ENCODE measurements at places on chromosomes 3 and 15.

DNA sequence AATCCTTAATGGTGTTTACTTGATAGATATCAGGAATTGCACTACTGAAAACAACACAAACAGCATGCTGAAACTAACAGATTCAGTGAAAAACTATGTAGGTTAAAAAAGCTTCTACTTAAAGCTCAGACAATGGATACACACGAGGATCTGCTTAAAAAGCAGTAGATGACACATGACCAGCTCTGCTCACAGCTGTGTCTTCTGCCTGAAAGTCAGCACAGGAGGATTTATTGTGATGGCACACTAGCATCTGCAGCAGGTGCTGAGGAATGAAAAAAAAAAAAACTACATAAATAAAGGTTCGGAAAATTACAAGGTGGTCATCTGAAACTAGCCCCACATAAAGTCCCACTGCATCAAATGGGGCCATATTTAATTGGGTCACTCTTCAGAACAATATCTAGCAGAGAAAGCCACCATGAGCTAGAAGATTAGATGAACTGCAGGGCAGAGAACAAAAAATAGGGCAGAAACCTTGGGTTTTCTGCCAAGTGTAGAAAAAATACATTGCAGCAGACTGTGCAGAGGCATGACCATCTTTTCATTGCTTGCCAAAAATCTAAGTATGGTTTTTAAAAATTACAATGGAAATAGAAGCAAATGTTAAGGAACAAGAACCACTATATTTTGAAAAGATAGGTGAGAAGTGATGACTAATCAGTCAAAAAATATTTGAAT, 13.2 kb upstream of the GOLM2 start:
- no peak for DNase-seq

DNA sequence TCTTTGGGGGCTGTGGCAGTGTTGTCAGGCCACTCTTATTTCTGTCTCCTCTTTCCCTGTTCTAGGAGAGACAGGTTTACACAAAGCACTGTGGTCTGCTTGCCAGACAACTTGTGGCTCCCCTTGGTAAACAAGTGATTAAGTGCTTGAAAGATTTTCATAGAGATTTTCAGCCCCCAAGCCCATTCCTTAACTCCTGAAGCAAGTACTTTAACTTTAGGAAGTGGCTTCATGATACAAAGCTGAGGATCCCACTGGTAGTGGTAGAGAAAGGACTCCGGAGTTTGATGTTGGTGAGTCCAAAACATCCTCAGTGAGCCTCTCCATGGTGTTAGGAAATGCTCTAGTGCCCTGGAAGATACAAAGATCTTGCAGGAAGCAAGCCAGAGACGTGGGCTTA, 12.0 kb downstream of the ZBTB38 start:
- DNase-seq = no peak

DNA sequence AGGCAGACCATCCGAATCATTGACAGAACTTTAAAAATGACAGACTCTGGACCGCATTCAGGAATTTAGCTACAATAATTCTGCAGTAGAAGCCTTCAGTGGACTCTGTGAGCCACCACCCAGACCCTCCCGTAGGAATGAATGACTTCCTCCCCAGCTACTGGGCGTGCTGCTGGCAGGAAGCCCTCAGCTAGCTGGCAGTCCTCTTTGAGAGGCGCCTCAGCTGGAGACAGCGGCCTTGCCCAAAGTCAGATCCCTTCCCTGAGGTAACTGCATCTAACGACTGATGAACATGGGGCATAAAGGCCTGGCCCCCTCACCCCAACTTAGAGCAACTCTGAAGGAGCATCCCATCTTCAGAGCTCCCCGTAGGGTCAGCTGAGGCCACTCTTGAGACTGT, 25.8 kb downstream of the CRABP1 start:
- no peak for DNase-seq

GRCh38 chr3:67048067-67048714, 50.1 kb downstream of the KBTBD8 start:
- DNase-seq = no peak

DNA sequence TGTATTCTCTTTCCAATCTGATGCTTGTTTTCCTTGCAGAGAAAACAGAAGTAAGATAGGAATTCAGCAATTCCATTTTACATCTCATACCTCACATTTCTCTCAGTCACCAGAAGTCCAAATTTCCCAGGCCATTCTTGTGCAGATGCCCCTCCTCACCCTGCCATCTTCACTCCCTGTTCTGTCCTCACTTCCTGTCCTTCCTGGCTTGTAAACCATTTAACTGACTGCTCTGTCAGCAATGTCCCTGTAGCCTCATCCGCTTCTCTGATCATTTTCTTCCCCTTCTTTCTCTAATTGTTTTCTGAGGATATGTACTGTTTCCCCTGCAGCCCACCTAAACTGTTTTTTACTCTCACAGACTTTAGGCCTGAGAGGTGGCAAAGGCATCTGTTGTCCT, 40.3 kb downstream of the BLM start:
- DNase-seq = no peak

GRCh38 chr3:140710711-140711389, 33.0 kb downstream of the TRIM42 start:
- DNase-seq = no peak

DNA sequence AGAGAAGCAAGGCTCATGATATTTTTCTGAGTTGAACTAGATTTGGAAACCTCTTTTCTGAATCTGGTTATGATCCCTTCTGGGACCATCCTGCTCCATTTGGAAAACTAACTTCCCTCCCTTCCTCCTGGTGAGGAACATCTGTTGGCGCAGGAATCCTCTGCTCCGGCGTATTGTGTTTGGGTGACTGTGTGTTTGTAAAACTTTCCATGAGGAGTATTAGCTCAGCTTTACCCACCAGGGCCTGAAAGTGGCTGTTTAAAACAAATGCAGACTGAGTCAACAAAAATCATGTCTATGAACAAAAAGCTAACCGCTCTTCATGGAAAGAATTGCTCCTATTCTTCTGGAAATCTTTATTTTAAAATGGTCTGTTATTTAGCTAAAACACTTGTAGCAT, 17.7 kb downstream of the STARD9 start:
- DNase-seq = no peak

DNA sequence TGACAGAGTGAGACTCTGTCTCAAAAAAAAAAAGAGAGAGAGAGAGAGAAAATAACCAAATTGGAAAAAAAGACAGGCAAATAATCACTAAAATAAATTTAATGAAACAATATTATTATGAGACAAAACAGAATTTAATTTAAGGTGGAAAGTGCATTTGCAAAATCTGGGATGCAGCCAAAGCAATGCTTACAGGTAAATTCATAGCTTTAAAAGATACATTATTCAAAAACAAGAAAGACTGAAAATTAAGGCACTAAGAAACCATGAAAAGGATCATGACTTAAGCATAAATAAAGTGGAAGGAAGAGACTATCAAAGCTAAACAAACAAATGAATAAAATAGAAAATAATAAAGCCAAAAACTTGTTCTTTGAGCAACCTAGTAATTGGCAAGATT, 37.7 kb downstream of the GRIP2 start:
- no peak for DNase-seq

GRCh38 chr15:101692801-101693598, 31.3 kb downstream of the TARS3 start:
- DNase-seq = peak; percentile 52

DNA sequence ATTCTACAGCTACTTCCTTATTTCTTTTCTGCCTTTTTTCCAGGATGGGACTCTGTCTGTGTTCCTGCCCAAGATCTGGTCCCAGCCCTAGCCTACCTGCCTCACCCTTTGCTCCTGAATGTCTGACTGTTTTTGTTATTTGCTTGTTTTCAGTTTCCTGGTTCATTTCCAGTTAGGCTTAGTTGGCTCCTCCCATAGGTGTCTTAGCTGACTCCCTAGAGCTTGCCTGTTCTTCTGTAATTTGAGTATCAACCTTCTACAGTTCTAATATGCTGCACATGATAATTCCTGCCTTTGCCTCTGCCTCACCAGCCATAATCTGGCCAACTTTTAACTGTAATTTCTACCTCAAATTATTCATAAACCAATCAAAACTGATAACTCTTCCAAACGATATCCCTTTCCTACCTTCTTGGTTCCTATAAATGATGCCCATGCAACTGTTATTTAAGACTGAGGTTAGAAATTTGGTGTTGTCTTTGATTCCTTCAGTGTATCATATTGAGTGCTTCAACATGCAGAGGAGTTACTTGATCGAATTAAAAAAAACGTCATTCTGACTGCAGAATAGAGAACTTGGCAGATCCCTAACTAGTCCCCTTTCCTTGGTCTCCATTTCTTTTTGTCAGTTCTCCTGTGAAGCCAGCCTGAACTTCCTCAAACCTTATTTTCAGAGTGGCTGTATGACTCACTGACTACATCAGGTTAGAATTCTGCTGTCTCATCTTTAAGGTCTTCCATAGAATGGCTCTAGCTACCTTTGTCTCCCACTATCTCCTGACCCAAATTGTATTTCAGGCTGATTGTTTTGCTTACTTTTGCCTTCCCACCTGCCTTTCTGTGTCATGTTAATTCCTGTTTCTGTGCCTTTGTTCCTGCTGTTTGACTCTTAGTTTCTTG, 8.4 kb downstream of the GOLM2 start:
- DNase-seq = peak; percentile 64

DNA sequence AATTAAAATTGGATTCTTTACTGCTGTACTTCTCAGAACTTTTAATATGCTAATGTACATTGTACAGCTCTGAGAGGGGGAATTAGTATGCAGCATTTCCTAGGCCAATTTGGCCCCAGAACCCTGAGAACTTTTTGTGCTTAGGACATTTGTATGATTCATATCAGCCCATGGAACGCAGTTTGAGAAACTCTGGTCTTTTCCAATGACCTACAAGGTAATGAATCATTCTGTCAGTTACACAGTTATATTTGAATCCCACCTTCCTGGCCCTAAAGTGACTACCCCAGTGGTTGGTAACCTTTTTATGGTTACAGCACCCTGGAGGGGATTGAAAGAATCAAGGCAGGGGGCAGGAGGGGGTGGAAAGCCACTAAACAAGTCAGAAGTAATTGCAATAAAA, 25.6 kb upstream of the KBTBD12 start:
- DNase-seq = no peak

DNA sequence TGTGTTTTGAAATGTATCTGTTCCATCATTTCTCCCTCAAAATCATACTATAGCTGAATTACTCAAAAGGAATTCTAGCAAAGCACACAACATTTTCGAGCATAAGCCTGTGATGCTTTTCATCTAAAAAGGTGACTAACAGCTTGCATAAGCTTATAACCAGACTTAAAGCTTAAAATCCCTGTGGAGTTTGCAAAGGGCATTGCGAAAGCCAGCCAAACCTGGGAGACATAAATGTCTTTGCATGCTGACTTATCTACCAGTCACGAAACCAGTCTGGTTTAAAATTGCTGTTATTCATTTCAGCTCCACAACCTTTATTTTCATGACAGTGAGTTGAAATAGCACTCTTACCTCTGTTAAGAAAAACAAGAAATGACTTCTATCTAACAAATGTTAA, 35.6 kb upstream of the LIPC start:
- DNase-seq = no peak

GRCh38 chr15:78392430-78392829, 45.6 kb upstream of the IREB2 start:
- DNase-seq = no peak

GRCh38 chr3:158103887-158104327, 2.3 kb downstream of the SHOX2 start:
- no peak for DNase-seq

- no peak for DNase-seq
Measured at GRCh38 chr15:101562428-101563059, 73.0 kb upstream of the PCSK6 start.

DNA sequence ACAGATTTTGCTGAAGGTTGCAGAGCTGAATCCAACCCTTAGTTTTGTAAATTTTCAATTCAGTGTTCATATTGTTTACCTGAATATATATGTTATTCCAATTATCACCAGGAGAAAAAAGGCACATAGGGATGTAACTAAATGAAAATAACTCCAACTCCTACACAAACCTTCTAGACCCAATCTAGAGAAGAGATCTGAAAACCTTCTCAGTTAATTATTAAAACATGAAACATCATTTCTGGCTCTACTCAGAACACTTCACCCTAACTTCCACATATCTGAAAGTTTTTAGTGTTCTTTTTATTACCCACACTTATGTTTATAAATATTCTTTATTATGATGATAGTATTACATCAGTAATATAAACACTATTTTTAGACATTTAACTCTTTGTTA, 76.6 kb downstream of the LRRFIP2 start:
- no peak for DNase-seq

DNA sequence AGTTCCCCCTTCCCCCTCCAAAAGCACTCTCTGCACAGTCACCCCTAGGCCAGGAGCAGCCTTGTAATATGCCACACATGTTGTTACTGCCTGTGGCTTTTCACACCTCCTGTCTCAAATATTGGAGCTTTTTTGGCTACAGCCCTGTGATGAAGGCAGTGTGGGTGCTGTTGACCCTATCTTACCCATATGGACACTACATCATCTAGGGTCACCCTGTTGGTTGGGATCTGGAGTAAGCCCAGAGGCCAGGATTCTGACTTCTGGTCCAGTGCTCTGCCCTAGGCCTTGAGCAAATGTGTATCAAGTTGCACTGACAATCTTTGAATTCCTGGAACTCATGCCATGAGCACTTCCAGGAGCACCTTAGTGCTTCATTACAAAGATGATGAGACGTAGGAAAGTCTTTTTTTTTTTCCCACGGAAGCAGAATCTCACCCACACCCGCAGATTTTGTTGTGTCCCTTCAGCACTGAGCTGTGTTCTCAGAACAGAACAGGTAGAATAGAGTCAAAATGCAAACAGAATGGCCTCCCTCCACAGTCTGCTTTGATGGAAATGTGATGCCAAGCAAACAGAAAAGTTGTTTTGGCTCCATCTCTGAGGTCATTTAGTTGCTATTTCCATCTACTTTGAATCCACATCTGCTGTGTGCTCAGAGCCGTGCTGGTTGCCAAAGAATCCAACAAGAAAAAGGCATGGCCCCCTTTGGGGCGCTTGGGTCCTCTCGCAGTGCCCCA, 49.6 kb downstream of the SMAD3 start:
- DNase-seq = peak; percentile 86

- no peak for DNase-seq
Measured at GRCh38 chr3:185750702-185751101, 74.1 kb downstream of the IGF2BP2 start.

- DNase-seq = no peak
Measured at GRCh38 chr3:18740631-18741583, 315.8 kb upstream of the SATB1 start.

GRCh38 chr3:38283810-38284755, 2.0 kb downstream of the SLC22A14 start:
- DNase-seq = no peak

- DNase-seq = no peak
Measured at GRCh38 chr15:65828585-65828984, 36.5 kb upstream of the DENND4A start.

DNA sequence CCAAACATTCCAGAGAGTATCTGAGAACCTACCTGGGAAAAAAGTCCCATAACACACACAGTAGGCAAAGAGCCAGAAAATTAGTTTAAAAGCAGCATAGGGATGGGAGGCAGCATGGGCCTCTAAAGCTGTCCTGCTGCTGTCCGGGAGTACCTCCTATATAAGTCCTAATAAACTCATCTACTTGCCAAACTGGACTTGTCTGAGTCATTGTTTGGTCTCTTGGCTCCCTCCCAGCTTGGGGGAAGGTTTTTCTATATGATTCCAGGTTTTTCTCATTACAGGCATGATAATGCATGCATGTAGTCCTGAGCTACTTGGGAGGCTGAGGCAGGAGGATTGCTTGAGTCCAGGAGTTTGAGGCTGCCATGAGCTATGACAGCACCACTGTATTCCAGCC, 17.5 kb upstream of the HACD2 start:
- DNase-seq = no peak
